CD4-positive, CD25-positive, alpha-beta regulatory T cell (primary cell): ENCODE measurements at places on chromosomes 2 and 18. TPM values are rescaled to one million over a fixed set of nuclear protein-coding genes. Genes with fewer than 3 reads are reported as not detected.
A peak's percentile ranks its signal among the peaks of the same experiment; 100 is the strongest.

Gene ZSWIM2
- polyA plus RNA-seq: not detected

GRCh38 chr2:171991027-171991426 is 8.7 kb upstream of the METAP1D start:
- no peak for DNase-seq

GRCh38 chr2:60540074-60540473 is 13.4 kb downstream of the BCL11A start:
- no peak for DNase-seq

Gene LRRC30
- not detected for polyA plus RNA-seq

GRCh38 chr2:86062043-86062442 is 43.6 kb downstream of the POLR1A start:
- DNase-seq: no peak

- DNase-seq: no peak
Measured at GRCh38 chr2:57542081-57542480, 504.5 kb upstream of the VRK2 start.

DNA sequence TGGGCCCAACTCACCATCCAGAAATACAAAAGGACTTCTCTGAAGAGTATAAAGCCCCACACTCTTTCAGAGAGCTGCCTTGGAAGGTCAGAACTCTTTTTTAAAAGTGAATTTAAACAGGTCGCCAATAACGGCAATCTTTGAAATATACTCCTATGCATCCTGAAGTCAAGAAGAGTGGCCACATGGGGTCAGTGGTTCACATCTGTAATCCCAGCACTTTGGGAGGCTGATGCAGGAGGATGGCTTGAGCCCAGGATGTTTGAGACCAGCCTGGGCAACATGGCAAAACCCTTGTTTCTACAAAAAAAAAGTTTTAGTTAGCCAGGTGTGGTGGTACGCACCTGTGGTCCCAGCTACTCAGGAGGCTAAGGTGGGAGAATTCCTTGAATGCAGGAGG is 68.1 kb upstream of the FZD7 start:
- no peak for DNase-seq

DNA sequence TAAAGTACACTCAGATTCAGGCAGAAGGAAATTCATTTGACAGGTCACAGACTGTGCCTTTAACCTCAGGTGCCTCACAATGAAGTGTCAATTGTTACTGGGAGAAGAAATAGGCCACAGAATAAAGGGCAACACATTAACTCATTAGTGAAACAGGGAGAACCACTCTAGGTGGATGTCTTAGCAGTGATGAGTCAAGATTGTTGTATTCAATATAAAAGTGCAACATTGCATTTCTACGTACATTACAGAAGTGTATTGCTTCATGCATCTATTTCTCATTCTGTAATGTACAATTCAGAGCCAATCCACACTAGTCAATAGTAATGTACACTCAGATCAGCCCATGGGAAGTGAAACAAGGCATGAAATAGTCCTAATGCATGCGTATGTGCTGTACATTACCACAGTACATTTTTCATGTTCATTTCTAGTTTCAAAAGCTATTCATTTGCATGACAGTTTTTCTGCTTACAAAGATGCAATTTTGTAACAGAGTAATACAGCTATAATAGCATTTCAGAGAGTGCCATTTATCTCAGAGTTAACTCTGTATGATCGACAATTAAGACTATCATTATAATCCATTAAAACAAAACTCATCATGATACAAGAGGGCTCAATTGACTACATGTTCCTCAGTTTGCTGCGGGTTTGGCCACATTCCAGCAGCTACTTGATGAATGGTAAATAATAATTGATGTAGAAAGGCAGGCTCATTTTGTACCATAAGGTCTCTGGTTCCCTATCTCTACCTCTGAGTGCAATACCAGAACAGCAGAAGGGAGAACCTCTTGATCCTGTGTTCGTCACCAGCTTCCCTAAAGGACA is 12.2 kb upstream of the ARL5A start:
- no peak for DNase-seq

- no peak for DNase-seq
Measured at GRCh38 chr18:51622702-51623101, 425.2 kb upstream of the MEX3C start.

Gene CCDC74A
- not detected for polyA plus RNA-seq

DNA sequence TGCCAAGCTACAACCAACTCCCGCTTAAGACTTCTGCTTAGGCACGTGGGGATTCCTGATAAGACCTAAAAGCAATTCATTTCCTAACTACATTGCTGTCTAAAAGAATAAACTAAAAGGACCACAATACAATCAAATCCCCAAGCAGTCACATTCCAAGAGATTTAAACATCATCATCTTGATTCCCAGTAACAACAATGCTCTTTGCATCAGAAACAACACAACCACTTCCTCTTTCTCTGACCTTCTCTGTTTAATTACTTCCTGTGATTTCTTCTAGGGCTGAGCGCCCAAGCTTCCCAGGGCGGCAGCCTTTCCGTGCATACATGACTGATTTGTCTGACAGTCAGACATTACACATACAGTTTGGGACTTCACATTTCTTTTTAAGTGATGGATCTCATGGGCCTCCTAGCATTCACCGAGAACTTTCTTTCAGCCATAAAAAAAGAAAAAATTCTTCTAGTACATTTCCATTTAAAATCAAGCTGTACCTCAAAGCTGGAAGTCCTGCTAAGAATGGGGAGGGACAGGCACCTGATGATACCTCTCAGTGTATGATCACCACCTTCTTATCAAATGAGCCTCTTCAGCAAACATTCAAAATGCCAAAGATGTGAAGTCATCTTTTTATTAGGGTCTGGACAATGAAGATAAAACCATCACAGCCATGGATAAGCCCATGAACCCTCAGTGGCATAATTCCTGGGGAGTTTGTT is 11.5 kb downstream of the SPRED2 start:
- DNase-seq: no peak

- DNase-seq: no peak
Measured at GRCh38 chr18:48913775-48914174, 37.0 kb downstream of the SMAD7 start.

Gene SERPINB11
- not detected for polyA plus RNA-seq

Gene RAMP1
- polyA plus RNA-seq: not detected

GRCh38 chr2:38202713-38203445 is 126.9 kb upstream of the CYP1B1 start:
- DNase-seq: no peak

DNA sequence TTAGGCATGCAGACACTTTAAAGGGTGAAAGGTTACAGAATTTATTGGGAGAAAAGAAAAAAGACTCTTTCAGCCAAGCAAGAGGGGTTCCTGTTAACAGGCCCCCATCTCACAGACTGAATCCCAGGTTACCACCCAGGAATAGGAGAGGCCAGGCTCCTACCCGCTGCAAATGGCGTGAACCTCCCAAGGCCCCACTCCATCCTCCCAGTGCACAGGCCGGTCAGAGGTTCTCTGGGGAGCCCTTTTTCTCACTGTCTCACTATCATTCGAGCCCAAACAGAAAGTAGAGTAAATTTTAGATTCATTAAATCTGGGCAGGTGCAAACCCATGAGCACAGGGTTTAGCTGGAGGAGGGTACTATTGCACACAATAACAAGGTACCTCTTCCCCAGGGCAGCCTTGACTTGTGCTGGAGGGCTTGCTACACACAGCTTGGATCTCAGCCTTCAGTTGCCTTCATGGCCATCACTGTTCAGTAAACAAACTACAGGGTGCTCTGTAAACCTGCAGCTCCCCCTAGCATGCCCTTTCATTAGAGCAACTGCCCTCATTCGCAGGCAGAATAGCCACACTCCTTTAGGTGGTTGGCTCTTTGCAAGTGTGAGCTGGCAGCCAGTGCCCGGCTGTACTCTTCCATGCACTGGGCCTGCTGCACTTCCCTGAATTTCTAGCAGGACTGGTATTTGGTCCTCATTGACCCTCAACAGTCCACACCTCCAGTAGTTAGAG is 7.3 kb upstream of the PLEK start:
- DNase-seq: no peak

DNA sequence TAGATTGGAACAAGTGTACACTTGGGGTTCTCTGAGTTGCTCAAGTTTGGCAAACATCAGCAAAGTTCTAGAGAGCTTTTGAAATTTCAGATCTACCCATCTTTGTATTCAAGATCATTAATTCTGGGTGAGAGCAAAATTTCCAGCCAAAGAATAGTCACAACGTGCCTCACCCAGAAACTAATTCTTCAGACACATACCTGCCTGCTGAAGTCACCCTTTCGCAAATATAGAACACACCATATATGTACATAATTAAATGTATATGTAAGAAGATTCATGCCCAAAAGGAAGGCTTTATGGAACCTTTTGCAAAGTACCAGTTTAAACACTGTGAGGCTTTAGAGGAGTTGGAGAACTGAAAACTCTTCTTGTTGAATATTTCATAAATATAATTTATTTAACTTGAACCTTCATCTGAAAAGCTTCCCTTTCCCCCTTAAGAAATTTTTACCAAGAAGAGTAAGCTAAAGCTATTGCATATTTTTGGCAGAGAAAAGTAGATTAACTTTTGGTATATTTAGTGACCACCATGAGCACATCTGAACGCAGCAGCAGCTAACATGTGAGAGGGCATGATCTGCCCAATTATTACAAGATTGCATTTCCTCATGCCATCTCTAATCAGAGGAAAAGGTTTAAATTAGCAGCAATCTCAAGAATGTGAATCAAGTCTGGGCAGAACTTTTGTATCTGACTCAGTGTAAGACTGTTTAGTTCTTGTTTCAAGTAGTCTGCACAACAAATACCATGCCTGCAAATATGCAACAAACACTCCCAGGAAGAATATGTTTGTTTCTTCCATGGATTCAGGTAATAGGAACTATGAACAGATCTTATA is 8.2 kb downstream of the RND3 start:
- no peak for DNase-seq

Gene PLB1
- 2.5 TPM for polyA plus RNA-seq

DNA sequence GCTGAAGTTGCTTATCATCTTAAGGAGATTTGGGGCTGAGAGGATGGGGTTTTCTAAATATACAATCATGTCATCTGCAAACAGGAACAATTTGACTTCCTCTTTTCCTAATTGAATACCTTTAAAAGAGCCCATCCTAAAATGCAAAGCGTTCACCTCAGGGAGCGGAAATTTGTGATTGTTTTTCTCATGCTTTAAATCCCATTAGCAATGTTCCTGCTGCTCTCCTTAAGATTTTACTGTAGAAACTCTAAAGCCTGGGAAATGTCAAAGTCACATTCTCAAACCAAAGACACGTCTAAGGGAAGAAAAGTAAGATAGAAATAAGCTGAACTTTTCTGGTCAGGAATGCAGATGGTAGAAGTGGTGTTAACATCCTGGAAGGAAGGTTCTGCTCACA is 285.8 kb upstream of the MAP2 start:
- DNase-seq: no peak

Gene NRP2
- polyA plus RNA-seq: not detected

DNA sequence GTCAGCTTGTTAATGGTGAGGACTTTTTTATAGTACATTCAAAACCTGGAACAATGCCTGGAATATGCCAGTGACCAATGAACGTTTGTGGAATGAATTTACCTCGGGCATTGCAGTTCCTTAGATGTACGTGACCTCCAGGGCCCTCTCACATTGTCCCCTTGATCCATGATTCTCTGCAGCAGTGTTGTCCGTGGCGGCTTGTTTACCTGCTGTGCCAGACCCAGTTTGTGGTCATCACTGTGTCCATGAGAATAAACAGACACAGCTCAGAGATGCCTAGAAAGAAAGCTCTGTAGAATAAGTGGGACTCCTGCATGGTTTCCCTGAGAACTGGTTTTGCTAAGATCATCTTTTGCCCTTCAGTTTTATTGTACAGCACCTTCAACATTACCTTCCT is 1132.2 kb downstream of the DPP10 start:
- no peak for DNase-seq

- no peak for DNase-seq
Measured at GRCh38 chr2:207531032-207531952, 1.5 kb downstream of the CREB1 start.

DNA sequence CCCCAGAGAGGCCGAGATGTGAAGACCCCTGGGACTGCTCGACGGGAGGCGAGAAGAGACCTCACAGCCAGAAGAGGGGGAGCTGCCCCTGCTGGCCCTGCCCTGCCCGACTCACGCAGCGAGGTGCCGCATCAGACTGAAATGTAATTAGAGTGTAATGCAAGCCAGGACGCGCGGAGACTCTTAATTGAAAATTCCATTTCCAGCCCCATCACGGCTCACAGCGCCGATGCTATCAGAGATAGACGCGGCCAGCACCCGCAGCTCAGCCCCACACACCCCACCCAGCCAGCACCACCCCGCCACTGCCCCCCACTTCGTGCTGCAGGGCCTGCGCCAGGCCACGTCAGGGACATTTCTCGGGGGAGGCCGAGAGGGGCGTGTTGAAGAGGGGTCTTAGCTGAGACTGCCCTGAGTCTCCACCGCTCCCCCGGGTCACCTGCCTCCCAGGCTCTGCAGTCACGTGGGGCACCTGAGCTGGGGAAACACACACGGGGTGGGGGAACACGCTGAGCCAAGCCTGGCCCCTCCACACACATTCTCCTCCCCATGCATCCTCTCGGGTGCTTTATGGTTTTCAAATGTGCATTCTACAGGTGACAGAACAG is 78.1 kb downstream of the TEX51 start:
- DNase-seq: no peak

GRCh38 chr18:70200286-70200685 is 5.2 kb downstream of the RTTN start:
- no peak for DNase-seq

Gene ABCG8
- polyA plus RNA-seq: not detected

Gene GKN1
- not detected for polyA plus RNA-seq

DNA sequence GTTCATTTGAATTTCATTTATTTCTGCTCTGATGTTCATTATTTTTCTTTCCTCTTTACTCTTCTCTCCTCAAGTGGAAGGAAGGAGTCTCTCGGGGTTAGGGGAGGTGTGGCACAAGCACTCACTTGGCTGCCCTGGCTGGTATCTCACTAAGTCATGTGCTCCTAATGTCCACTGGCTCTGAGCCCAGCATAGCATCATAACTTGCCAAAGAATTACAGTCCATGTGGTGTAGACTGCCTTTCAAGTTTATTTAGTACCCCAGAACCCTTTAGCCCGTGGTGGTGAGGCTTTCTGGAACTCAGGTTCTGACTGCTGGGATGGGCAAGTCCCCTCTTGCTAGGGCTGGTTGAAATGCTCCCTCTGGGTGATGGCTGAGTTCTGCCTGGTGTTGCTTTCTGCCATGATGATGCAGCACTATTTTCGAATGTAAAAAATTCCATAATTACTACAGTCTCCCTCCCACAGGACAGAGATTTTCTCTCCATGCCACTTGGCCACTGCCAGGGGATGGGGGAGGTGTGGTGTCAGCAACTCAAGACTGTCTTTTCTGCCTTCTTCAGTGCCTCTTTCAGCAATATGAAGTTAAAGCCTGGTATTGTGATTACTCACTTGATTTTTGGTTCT is 22.2 kb downstream of the SPAG16 start:
- DNase-seq: no peak

- peak; percentile 42 for DNase-seq
Measured at GRCh38 chr2:86623043-86623493, 597 bp downstream of the RNF103 start.

DNA sequence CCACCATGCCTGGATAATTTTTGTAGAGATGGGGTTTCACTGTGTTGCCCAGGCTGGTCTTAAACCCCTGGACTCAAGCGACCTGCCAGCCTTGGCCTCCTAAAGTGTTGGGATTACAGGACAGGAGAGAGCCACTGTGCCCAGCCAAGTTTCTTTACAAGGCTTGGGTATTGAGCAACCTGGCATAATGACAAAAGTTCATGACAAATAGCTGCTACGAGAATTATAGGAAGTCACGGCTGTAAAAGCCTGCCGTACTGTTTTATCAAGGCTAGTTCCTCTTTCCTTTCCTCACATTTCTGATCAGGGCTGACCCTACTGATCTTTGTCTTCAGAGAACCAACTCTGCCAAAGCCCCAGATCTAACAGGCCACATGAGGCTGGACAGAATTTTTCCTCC is 490.4 kb upstream of the SPRED2 start:
- DNase-seq: no peak

Gene MYL12A
- 2,377 TPM for polyA plus RNA-seq

Gene VSNL1
- polyA plus RNA-seq: not detected

Gene FKBP1B
- 1.1 TPM for polyA plus RNA-seq
